ENCODE measurements at places on chromosomes 13 and 19.

- DNase-seq: no peak
Measured at GRCh38 chr19:29867984-29868383, 56.2 kb downstream of the CCNE1 start.

DNA sequence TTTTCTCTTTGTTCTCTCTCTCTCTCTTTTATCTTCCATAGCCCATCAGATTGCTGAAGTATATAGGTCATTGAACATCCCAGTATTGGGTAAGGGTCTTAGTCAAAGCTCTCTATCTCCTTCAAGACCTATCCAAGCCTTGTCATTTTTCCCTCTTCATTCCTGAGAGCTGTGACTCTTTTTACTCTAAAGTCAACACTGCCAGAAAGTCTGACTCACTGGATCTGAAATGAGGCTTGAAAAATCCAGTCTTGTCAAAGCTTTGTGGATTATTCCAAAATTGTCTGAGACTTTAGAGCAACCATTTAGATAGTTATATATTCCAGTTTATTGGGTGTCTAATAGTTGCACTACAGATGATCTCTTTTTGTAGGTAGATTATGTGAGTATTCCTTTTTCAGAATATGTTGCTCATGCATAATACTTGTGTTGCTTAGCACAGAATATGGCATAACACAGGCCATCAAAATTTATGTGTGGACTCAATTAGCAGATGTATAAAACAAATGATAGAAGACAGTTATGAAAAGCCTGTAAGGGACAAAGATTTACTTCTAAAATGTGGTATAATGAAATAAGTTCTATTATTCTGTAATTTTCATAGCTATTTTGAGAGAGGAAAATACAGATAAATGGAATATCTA, 389.3 kb upstream of the PCDH9 start:
- no peak for DNase-seq

DNA sequence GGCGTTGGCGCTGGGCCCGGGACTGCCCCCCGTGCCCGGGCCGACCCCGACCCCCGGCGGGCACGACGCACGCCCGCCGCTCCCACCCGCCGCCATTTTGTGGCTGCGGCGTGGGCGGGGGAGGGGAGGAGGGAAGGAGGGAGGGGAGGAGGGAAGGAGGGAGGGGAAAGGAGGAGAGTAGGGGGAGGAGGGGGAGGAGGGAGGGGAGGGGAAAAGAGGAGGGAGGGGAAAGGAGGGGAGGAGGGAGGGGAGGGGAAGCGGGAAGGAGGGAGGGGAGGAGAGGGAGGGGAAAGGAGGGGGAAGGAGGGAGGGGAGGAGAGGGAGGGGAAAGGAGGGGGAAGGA, at the start of gene BTBD2:
TSS of gene BTBD2 (minus strand) at position 107 of the 343 bp plus-strand sequence. CDS start at position 96, 11 bp downstream.
- DNase-seq: no peak

DNA sequence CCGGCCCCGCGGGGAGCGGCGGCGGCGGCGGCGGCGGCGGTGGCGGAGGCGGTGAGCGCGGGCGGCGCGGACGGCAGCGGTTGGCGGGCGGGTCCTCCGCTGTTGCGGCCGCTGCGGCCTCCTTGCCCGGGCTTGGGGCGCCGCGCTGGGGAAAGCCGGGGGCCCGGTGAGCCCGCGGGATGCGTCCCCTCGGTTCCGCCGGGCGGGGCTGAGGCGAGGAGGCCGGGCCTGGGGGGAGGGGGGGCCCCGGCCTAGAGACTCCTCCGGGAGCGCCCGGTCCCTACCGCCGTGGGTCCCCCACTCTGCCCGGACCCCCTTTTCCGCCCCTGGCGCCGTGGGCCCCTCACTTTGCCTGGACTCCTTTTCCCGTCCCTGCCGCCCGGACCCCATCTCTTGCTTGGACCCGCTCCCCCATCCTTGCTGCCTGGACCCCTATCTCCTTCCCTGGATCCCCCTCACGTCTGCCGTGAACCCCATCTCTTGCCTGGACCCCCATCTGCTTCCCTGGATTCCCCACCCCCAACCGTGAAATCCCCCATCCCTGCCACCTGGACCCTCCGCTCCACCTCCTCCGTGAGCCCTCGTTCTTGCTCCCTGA, 28.6 kb upstream of the NDUFS7 start:
- DNase-seq: no peak

DNA sequence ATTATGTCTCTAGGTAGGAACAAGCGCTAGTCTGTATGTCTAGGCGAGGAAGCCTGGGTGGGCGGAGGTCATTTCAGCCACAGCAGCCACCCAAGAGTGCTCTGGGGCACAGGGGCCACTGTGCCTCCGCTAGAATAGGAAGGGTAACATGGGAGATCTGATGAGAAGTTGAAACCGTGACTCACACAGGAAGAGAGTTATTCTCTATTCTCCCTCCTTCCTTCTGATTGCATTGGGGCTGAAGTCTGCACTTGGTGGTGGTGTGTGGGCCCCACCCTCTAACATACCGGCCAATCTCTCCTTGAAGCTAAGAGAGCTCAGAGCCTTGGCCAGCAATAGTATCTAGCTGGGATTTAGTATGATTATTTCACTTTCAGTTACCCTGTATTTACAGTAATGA, 20.3 kb upstream of the GGACT start:
- no peak for DNase-seq

Measured in thoracic aorta (tissue), 2 donors.